ENCODE measurements at places on chromosomes 1 and 21.
A peak's percentile ranks its signal among the peaks of the same experiment; 100 is the strongest.

- no peak for DNase-seq
Observed at GRCh38 chr1:14759042-14759818, 160.7 kb downstream of the KAZN start.

GRCh38 chr1:171431994-171432393 is 53.3 kb upstream of the PRRC2C start:
- DNase-seq = no peak

DNA sequence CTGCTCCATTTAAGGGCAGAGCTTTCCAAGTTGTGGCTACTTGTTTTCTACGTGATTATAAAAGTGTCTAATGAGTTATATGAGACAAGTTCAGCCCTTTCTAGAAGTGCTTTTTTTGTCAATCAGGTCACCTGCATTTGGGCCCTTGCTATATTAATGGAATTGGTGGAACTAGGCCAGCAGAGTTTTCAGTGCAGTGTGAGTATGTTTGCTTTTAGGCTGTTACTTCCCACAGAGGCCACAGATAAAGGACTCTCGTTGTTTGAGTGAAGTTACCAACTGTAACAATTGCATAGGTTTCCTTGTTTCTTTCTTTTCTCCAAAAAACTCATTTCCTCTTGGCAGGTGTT is 10.9 kb downstream of the SMAP2 start:
- DNase-seq = no peak

- peak; percentile 29 for DNase-seq
Observed at GRCh38 chr21:42200906-42201614, 17.9 kb upstream of the ABCG1 start.

- no peak for DNase-seq
Observed at GRCh38 chr1:232509570-232509969, 120.4 kb downstream of the SIPA1L2 start.

DNA sequence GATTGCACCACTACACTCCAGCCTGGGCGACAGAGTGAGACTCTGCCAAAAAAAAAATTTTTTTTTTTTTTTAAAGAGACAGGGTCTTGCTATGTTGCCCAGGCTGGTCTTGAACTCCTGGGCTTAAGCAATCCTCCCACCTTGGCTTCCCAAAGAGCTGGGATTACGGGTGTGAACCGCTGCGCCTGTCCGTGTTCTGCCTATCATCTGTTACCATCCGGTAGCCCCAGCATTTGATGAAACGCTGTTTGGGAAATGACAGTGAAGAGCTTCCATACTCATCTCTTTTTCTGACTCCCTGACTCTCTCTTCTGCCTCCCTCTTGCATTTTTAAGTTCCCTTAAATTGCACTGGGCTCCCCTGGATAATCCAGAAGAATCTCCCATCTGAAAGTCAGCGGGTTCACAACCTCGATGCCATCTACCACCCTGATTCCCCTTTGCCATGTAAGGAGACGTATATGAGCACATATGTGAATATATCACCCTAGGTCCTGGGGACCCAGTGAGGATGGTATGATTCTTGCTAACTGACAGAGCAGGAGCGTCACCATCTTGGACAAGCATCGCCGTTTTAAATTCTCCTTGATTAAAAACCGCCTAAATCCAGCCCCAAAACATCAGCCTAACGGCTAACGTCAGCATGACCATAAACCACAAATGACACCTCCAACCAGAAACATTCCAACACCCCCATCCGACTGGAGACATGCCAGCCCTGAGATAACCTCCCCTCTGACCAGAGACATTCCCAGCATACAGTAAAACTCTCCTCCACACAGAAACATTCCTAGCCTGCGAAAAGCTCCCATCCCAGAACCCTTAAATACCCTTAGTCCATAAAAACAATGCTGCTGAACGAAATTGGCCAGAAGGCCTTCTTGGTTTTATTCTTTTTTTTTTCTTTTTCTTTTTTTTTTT is 12.4 kb downstream of the TNFRSF8 start:
- DNase-seq = no peak

GRCh38 chr1:156980551-156980950 is 60.1 kb downstream of the LRRC71 start:
- DNase-seq = no peak

Measured in CD4-positive, alpha-beta T cell treated with Interleukin-6 at 100 ng/mL for 8 hours (primary cell).